ENCODE measurements at places on chromosomes 3 and 15.

DNA sequence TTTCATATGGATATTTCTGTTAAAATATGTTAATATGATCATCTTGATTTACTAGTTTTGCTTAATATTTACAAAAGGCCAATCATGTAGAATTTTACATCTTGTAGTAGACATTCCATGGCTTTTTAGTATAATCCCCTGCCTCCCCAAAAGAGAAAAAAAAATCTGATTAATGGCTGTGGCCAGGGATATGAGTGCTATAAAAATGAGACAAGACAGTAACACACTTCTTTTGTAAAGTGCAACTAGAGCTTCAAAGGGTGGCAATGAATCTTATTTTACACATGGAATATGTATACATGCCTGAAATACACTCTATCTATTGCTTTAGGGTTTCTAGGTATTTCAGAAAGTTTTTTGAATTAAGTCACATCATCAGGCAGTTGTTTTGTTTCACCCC is 112.2 kb upstream of the NANOGP8 start:
- no peak for DNase-seq

- DNase-seq = no peak
Observed at GRCh38 chr3:49792371-49793150, 6.2 kb upstream of the IP6K1 start.

DNA sequence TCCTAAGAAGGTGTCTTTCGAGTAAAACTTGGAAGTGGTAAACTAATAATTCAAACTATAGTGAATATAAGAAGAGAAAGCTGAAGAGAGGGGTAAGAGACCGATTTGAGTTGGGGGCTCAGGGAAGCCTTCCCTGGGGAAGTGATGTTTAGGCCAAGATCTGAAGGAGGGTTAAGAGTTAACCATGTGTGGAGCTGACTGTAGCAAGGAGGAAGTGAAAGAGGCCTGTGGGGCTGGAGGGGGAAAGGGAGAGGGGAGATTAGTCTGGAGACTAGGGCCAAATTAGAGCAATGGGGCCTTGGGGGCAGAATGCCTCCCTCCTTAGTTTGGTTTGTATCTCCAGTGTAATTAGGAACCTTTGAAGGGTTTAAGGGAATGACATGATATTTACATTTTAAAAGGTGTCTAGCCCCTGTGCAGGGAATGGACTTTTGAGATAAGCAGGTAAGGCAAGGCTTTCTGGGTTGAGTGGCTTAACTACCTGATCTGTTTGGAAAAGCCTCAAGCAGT is 2.2 kb downstream of the ZNF592 start:
- no peak for DNase-seq

DNA sequence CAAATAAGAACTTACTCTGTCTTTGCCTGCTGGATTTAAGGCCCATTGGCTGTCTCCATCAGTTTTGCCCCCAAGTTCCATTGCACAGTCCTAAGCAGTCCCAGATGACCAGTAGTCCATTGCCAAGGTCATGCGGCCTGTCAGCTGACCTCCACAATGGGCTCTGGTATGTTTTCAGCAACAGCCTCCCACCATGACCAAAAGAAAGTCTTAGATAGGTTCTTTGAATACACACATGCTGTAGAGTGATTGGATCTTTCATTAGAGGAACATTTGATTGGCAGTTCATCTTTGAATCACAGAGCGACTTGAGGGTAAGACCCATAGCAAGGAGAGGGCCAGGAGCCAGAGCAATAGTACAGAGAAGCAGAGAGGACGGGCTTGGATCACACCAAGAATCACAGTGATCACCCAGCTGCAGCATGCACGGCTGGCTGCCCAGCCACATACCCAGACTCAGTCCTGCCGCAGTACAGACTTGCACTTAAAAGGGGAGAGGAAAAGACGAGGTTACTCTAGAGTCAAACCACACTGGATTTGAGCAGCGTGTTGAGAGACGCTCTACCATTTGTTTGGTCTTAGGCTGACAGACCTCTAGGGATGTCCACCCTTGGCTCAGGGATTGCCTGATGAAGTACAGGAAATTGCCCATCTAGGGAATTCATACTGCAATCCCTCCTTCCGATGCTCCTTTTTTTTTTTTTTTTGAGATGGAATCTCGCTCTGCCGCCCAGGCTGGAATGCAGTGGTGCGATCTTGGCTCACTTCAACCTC is 50.4 kb downstream of the APH1B start:
- no peak for DNase-seq

DNA sequence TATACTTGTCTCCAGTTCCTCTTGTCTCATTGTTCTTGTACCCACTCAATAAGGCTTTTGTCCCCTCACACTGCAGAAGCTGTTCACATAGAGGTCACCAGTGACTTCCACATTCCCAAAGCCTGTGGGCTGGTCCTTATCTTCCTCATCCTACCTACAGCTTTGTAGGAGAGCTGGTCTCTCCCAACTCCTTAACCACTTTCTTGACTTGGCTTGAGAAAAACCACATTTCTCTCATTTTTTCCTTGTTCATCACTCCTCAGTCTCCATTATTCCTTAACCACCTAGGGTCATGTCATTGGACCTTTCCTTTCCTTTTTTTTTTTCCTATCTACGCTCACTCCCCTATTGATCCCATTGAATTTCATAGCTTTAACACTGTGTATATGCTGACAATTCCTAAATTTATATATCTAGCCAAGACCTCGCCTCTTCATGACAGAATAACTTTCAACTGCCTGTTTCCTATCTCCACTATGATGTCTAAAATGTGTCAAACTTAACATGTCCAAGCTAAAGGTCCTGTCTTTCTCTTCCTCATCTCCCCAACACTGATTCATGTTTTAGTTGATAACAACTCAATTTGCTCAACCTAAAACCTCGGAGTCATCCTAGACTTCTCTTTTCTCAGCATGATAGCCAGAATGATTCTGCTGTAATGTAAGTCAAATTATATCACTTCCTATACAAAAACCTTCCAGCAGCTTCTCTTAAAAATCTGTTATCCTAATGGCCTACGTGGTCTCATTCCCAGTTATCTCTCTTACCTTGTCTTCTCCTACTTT is 49.5 kb downstream of the CEP63 start:
- no peak for DNase-seq

- DNase-seq = no peak
Observed at GRCh38 chr15:74340150-74340549, 27.3 kb downstream of the CYP11A1 start.

DNA sequence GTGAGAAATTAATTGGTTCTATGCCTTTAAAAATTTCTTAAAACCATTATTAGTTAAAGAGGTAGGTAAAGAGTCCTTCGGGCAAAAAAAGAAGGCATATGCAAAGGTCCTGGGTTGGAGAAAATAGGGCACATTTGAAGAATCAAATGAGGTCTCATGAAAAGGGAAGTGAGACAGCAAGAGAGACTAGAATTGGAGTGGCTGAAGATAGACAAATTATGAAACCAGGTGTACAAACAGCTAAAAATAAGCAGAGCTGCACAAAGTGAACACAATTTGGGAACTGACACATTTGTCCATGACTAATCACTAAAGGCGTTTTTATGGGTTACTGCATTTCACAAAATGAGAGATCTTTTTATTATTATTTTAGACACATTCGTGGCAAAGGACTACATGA is 581.2 kb downstream of the PYDC2 start:
- DNase-seq = no peak

DNA sequence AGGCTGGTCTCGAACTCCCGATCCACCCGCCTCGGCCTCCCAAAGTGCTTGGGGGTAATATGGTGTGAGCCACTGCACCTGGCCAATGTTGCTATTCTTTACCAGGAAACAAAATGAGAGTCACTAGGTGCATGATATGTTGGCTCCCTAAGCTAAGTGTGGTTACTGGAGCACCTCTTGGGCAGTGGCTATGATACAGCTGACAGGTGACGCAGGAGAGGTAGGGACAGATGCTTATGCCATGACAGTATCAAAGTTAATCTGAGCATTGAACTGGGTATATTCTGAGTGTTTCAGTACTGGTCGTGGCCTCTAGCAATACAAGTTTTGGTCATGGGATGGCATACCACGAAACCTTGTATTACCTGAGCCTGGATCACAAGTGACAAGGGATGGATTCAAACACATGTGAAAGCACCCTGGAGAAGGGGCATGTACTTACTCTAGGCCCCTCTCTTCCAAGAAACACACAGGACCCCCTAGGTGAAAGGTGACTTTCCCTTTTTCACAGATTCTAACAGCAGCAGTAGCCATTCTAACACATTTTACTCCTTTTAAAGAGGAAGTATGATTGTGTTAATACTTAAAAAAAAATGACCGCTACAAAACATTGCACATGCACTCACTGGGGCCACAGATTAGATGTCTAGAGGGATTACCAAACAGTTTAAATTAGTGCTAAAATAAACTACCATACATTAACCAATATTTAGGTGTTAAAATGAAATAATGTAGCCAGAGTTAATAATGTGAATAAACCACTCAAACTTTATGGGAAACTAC is 467.3 kb downstream of the SHQ1 start:
- DNase-seq = no peak

DNA sequence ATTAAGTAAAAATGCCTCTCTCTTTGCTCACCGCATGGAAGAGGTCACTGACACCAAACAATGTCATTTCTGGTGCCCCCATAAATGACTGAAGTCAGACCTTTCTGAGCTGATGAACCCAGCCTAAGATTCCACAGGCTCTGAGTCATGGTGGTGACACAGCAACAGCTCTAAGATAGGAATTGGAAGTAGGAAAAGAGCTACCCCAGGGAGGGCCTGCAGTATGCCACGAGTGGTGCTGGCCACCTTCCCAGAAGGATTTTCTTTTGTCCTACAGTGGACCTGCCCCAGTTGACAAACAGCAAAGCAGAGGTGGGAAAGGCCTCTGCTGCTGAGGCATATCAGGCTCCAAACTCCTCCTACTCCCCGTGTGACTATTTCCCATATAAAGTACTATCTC is 208.1 kb downstream of the MINAR1 start:
- DNase-seq = no peak

DNA sequence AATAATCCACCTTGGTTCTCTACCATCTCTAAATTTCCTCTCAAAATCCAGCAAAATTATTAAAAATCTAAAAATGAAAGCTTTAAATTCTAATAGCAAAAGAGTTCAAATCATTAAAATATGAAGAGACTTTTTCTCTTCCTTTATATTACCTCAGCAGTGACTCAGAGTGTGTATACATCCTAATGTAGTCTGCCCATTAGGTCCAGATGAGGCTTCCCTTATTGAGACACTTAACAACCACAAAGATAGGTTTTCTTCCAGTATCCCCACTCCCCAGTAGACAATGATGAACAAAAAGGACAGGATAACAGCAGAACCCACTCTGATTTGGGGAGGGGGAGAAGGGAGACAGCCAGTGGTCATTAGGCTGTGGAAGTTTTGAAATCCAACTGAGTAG is 61.5 kb upstream of the DCBLD2 start:
- DNase-seq = no peak

- DNase-seq = no peak
Observed at GRCh38 chr15:64828985-64829384, 3.5 kb upstream of the PIF1 start.

DNA sequence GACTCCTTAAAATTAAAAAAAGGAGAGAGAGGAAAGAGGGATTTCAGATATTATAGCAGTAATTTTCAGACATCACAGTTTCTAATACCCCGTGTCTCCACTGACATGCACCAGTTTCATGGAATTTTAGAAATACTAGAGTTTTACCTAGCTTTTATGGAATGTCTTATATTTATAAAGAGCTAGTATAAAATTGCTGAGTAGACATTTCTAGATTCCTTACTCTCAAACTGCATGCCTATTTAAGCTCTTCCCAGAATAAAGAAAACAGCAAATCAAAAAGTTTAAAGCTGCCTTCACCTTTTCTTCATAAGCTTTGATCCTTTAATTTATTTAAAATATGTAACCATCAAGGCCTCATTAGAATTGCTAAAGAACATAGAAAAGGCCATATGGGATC is 247.4 kb upstream of the IL12A start:
- DNase-seq = no peak
